Hematopoietic multipotent progenitor cell treated with erythropoietin and hydrocortisone succinate and interleukin-3 and kit ligand, for 8 days (in vitro differentiated cells): ENCODE measurements at places on chromosomes 6 and 20.

- DNase-seq, result no peak
These were observed 102.6 kb upstream of the LAMP5 start for GRCh38 chr20:9411833-9412232.

DNA sequence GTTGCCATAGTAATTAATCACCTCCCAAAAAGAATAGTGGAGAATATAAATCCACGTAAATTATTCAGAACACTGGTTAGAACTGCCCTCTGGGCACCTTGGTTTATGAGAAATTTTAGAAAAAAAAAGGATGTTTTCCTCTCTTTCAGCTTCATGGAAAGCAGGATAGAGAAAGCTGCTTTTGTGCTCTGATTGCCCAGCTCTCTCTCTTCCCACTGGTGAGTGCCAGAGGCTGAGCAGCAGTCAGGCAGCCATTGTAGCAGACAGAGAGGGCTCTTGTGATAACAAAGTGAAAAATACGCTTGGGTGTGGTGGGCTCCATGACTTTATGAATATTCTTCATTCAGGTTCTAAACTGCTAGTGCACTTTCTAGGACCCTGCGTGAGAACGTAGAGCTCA is 26.4 kb downstream of the SLC35F1 start:
- DNase-seq, result no peak

DNA sequence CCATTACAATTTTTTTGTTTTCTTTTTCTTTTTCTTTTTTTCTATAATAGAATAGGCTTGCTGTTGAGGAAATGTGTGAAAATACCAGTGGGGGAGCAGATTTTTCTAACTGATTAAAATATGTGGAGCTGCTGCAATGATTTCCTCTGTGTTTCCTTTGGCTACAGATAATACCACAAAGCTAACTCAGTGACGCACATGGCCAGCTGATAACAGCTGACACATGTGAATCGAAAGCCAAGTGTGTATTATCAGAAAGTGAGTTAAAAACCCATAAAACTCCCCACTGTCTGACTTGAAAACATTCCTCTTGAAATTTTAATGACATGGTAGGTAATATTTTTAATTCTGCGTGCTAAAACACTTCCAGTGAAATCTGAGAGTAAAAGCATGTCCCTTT is 70.8 kb upstream of the AHI1 start:
- peak; percentile 70 for DNase-seq

GRCh38 chr6:18148304-18149025 is 6.4 kb downstream of the TPMT start:
- no peak for DNase-seq

- DNase-seq, result no peak
These were observed 22.7 kb downstream of the MAFB start for GRCh38 chr20:40666336-40666735.

DNA sequence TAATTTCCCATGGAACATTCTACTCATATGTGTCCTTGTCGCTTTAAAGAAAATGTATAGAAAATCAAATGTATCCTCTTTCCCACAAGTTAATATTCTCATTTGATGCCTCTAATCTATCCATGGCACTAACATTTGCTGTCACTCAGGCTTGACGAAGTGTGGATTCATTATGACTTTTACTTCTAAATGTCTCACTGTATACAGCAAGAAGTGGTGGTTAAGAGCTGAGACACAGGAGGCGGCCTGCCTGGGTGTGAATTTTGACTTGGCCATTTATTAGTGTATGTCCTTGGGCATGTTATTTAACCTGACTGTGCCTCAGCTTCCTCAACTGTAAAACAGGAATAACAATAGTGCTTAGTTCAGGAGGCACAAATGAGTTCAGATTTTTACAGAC is 70.0 kb downstream of the TRMT6 start:
- no peak for DNase-seq

DNA sequence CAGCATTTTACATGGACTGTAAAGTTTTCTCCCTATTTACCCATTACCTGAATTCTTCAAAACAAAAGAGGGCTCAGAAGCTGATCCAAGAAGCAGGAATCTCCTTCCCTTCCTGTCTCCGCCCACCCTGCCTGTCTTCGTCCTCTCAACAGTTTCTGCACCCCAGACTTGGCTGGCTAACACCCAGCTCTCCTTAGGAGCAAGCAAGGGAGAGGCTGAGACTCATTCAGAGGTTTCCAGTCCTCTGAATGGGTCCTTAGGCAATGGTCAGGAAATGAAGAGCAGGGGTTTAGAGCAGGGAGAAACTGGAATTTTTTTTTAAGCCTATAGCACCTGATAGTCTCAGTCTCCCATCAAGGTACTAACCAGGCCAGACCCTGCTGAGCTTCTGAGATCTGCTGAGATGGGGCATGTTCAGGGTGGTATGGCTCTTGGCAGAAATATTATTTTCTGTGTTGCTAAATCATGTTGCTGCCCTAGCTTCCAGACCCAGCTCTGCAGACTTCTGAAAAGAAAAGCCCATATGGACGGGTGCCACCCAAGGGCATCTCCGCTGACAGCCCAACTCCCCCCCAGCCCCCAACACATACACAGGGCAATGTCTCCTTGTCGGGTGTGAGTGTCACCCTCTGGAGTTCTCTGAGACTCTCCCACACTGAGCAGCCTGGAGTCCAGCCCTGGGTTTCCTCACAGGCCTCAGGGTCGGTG is 74.6 kb upstream of the CD93 start:
- no peak for DNase-seq

GRCh38 chr20:46204594-46205186 is 86.6 kb downstream of the CD40 start:
- DNase-seq, result no peak

DNA sequence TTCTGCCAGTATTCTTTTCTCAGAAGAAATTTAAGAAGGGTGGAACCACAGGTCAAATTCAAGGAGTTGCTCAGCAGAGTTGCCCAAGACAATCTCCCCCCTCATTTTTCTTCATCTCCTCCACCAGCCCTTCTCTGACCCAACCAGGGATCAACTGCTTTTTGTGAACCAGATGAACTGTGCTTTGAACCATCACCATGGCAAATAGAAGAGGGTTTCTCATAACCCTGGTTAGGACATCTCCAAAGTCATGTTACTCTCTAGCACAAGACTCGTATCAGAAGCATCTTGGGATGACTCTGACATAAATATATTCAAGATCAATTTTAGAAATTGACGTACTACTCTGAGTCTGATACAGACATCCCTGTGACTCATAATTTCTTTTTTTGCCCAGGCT is 130.7 kb downstream of the ALDH8A1 start:
- no peak for DNase-seq

DNA sequence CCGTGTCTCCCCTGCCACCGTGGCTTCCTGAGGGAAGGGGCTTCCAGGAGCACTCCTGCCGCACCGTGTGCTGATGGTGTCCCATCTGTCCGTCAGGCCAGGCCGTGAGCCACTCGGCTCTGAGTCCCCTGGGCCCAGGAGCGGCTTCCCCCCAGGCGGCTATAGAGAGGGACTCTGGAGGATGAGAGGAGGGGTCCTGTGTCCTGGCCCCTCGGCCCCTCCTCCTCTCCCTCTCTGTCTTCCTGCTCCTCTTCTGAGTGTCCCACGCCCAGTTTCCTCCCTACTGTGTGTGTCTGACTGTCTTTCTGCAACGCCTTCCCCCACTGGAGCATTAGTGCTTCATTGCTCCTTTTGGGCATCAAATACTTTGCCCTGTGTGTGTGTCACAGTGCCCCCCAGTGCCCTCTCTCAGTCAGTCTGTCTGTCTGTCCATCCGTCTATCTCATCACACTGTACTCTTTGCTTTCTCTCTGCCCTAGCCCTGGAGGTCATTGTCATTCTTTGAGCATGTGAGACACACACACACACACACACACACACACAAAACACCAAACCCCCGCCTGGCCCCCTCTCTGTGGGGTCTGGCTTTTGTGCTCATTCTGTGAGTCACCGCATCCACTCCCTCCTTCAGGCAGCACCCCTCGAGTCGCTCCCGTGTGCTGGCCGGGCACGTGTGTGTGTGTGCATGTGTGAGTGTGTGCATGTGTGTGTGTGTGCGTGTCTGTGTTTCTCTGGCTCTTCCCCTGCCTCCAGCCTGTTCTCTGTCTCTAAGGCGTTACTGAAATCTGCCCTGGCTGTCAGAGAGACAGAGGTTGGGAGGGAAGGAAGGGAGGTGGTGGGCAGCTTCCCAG is 71.9 kb downstream of the SRC start:
- no peak for DNase-seq

GRCh38 chr20:44425923-44426322 is 49.8 kb upstream of the TTPAL start:
- DNase-seq, result no peak

DNA sequence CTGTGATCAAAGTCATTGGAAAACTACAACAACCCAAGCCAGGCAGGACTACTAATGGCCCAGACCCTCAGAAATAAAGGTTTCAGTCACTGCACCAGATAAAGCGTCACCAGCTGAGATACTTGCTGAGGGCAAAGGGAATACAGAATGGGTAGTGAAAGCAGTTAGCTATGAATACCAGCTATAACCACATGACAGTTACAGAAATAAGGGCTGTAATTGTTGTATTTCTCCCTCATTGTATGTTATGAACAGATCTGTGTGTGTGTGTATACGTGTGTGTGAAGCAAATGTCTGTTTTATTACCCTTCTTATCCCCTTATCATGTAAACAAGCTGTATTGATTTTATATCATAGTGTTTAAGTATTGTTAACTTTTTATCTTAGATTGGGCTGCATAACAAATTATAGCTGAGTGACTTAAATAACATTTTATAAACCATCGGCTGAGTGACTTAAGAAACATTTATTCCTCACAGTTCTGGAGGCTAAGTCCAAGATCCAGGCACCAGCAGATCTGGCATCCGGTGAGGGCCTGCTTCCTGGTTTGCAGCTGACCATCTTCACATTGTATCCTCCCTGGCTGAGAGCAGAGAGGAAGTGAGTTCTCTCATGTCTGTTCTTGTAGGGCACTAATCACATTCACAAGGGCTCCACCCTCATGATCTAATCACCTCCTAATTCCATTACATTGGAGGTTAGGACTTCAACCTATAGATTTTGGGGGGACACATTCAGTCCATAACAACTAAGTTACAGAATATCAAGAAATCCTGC is 46.0 kb upstream of the VSX1 start:
- DNase-seq, result no peak

DNA sequence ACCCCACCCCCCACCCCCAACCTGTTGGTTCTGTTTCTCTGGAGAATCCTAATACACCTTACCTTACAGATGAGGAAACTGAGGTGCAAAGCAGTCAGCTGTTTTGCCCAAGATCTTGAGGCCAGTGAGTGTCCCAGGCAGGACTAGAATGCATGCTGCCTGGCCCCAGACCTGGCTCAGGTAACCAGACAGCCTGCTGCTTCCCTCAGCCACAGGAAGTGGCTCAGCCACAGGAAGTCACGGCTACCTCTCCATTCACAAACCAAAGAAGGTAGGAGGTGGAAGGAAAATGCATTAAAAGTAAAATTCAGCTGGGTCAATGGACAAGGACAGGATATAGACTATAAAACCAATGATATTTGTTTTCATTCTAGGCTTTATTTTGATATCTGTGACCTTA is 517.6 kb downstream of the CD83 start:
- DNase-seq, result no peak

DNA sequence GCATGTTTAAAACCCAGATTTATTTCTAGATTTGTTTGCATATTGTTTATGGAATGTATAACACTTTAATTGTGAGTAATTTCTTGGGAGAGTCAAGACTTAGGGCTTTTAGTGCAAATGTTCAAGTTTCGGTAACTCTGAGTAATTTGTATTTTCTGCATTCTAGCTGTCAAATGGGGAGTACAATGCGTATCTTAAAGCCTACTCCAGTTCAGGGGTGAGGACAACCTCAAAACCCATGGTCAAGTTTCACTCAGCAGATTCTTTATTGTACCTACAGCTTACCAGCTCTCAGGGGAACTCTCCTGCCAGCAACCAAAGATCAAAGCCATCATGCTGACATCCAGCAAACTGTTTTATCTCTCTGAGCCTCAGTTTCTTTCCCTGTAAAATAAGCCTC is 458.6 kb upstream of the JARID2 start:
- DNase-seq, result no peak

- no peak for DNase-seq
These were observed 67.5 kb downstream of the INSM1 start for GRCh38 chr20:20435453-20435852.

GRCh38 chr20:58130156-58130555 is 98.3 kb downstream of the ANKRD60 start:
- DNase-seq, result no peak

GRCh38 chr6:82329766-82330165 is 33.9 kb upstream of the TPBG start:
- DNase-seq, result no peak
